CD4-positive, alpha-beta T cell treated with Interleukin-15 for 4 hours (primary cell): ENCODE measurements at places on chromosomes 6 and 20.
A peak's percentile ranks its signal among the peaks of the same experiment; 100 is the strongest.

- no peak for DNase-seq
Measured at GRCh38 chr20:56987986-56988385, 278.5 kb downstream of the BMP7 start.

DNA sequence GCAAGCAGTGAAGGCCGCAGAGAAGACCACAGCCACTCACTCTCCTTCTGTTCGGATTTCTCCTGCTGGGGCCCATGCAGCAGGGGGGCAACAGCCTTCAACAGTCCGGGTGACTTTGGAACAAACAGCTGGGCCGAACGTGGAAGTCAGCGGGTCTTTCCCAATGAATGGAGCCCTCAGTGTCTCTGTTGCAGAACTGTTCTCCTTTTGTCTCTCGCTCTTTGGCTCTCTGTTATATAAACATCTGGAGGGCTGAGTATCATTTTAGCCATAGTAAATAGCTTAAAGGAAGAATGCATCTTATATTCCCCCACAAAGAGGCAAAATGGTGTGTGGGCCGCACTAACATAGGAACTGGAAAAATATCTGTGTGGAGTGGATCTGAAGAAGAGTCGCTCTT lies 136.7 kb upstream of the RALGAPA2 start:
- DNase-seq = no peak

DNA sequence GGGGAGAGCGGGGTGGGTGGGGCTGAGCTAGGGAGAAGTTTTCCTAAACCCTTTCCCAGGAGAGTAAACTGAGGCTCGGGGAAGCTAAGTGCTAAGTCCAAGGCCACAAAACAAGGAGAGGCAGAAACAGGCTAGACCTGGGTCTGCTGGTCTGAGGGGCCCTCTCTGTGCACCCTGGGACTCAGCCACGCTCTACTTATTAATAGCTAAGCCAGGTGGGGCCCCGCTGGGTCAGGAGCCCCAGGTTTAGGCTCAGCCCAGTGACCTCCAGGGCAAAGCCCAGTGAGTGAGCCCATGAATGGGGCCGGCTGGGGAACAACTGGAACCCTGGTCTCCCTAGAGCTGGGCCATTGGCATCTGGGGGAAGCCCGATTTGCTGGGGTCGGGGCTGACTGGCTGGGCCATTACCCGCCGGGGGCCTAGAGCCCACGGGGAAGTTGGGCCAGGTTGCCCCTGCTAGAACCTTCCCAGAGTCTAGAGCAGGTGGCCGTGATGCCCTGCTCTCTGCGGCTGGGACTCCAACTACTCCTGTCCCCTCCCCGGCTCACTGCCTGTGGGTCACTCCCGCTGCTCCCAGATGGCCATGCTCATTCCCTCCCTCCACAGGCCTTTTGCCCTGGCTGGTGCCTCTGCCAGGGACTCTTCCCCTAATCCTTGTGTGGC lies 24.1 kb upstream of the NOL4L start:
- DNase-seq = no peak

- peak; percentile 70 for DNase-seq
Measured at GRCh38 chr6:16331384-16332174, 93.2 kb downstream of the GMPR start.

- DNase-seq = no peak
Measured at GRCh38 chr6:128803911-128804310, 79.0 kb upstream of the LAMA2 start.

DNA sequence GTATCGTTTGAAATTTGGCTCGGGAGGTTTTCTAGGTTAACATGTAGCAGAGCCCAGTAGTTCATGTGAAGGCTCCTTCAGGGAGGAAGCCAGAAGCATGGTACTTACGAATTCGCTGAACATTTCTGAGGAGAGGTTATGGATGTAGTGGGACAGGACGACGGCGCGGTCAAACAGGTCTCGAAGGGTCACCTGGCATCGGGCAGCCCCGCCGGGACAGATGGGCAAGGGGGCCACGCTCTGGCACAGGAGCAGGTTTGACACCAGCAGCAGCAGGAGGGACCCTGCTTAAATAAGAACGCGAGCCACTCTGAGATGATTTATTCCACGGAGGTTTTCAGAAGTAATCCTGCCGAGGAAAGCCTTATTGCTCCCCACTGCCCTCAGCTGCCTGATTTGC lies 2.5 kb downstream of the PRL start:
- no peak for DNase-seq

DNA sequence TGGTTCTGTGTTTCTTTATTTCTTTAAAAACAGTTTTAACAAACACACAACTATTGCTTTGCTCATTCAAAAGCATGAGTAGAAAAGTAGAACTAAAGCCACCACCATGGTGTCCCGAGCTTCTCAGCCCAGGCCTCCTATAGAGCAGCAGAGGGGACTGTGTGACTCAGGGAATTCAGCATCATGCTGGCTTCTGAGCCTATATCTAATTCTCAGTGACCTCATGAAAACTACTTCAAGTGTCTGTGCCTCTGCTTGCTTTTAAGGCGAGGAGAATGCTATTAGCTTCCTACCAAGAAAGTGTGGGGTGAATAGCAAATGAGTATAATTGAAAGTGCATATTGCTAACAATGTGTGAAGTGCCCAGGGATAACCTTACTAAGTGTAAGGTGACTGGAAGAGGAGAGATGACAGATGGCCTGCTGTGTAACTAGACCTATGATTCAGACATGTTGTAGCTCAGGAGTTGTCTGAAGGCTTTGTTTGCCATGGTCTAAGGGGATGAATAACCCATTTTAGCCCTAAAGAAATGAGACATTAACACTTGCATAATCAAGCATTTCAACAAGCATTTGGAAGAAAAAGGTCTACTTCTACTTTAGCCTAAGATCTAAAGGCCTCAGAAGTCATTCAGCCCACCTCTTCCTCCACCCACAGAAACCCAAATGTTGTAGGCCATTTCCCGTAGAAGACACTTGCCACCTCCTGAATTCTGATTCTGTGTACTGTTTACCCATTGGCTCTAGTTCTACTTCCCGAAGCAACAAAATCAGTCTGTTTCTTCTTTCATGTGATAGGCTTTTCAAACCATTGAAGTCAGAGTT lies 121.5 kb upstream of the ARG1 start:
- DNase-seq = no peak

DNA sequence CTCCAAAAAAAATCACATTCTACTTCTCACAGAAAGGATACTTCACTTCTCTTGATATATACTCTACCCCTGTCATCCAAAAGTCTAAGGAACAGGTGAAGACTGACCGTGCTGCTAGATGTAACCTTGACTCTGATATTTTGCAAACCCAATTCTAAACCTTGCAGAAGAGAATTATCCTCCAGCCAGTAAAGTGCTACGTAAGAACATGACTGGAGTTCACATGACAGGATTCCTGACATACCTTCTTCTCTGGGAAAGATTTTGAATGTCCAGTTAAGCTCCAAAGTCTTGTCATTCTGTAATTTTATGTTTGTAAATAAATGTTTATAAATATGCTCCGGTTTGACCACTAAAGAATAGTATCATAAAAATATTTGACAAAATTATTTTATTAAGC lies 35.8 kb downstream of the BTBD9 start:
- DNase-seq = no peak

GRCh38 chr6:111771094-111771432 lies 102.2 kb downstream of the FYN start:
- no peak for DNase-seq

- DNase-seq = no peak
Measured at GRCh38 chr6:117498159-117498558, 15.7 kb downstream of the DCBLD1 start.

GRCh38 chr6:6317386-6317785 lies 3.1 kb downstream of the F13A1 start:
- no peak for DNase-seq

- no peak for DNase-seq
Measured at GRCh38 chr6:108622641-108623298, 62.1 kb downstream of the FOXO3 start.

DNA sequence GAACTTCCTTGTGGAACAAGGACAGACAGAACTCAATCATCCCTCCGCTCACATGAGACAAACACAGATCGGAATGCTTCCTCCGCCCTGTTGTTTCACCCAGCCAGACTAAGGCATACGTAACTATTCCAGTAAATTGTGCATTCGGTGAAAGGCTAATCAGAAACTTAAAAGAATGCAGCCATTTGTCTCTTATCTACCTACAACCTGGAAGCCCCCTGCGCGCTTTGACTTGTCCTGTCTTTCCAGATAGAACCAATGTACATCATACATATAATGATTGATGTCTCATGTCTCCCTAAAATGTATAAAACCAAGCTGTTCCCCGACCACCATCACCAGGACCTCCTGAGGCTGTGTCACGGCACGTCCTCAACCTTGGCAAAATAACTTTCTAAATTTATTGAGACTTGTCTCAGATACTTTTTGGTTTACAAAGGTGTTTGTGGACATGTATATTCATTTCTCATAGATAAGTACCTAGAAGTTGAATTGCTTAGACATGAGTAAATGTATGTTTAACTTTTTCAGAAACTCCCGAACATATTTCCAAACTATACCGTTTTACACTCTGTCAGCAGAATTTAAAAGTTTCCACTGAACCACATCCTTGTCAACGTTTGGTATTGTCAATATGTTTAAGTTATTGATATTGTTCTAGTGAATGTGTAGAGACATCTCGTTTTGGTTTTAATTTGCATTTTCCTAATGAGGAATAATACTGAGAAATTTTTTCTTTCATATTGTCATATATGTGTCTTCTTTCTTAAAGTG lies 197.6 kb upstream of the THBS2 start:
- no peak for DNase-seq

DNA sequence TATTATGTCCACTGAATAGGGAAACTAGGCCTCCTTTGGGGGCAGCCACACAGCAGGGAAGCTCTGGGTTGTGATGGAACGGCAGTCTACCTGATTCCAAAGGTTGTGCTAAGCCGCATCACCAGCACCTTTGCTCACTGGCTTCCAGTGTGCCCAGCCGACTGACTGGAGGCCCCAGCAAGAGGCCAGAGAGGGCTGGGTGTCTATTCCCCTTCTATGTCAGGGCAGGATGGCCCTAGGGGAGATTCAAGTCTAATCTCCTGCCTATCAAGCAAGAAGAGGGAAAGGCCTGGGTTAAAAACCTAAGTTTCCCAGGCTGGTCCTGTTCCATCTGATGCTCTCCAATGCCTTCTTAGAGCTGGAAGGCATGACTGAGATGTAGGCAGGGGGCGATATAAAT lies 53.6 kb downstream of the JPH2 start:
- no peak for DNase-seq

DNA sequence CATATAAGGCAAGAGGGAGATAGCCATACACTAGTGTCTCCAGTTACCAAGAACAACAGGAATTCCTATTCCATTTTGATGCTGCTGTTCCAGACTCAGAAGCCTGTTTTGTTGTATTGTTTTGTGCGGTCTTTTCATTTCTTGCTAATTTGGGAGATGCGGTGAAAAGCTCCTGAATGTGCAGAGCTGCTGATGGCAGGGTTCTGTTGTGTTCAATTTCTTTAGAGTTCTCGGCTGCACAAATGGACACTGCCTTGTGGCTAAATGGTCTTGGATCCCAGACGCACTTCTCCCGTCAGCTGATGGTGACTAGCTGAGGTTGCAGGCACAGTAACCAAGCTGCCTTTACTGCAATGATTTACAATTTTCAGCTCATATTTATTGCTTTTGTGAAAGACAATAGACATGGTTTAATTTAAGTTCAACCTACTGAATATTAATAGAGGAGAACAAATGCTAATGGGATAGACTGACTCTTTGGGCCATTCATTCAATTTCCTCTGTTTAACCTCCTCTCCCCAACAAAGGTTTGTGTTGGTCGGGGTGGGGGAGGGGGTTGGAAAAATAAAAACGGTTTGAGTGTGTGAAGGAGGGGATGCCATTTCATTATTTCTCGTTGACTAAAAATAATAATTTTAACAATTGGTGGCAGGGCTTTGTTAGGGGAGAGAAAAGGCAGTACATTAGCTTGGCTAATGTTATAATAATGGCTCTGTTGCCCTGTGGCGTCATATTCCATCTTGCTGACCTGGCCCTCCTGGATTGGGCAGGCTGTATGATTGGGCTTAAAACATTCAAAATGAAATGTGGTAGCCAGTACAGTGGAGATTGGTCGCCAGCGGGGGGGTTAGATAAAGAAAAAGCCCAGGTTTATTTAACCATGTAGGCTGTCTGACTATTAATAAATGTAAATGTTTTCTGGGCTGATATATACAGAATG lies 159.5 kb downstream of the JARID2 start:
- DNase-seq = no peak

- DNase-seq = no peak
Measured at GRCh38 chr6:111061508-111061907, 25.8 kb upstream of the SLC16A10 start.

DNA sequence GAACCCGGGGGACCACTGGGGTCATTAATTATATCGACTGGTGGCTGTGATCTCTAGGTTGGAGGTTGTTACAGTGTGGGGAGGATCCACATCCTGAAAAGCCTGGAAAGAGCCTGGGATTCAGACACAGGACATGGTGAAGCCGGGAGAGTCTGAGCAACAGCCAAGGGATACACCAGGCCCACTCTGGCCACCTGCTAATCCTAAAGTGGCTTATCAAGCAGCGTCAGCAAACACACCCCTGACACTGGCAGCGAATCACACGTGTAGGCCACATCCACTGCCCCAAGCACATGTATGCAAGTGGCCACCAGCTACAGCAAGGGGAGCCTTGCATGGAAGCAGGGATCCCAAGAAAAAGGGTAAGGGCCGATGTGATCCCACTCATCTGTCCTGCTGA lies 41.0 kb downstream of the GFOD1 start:
- DNase-seq = no peak

DNA sequence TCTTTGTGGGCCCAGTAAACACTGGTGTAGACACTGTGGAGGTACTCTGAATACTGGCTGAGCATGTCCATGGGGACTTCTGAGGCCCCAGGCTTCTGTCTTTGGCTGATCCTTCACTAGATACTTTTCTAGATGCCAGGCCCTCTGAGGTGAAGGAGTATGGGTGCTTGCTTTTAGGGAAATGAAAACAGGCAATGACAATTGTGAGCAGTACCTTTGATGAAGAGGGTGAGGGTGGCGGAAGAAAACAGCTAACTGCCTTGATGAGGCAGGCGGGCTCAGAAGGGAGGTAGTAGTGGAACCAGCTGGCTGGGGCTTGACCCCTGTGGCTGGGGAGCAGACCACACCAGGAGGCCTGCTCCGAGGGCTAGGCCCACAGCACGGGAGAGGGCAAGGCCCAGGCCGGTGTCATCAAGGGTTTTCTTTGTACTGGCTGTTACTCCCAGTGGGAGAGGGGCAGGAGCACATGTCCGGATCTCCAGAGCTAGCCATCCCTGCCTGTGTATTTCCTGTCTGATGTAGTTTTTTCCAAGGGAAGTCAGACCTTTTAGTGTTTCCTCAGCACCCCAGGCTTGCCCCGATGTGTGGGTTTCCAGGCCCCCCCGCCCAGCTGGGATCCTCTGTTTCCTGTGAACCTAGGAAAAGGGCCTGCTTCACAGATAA lies 3.9 kb downstream of the PLCG1 start:
- no peak for DNase-seq

GRCh38 chr6:112298021-112298745 lies 43.8 kb upstream of the LAMA4 start:
- no peak for DNase-seq
